ENCODE measurements at places on chromosomes 12 and 14.

DNA sequence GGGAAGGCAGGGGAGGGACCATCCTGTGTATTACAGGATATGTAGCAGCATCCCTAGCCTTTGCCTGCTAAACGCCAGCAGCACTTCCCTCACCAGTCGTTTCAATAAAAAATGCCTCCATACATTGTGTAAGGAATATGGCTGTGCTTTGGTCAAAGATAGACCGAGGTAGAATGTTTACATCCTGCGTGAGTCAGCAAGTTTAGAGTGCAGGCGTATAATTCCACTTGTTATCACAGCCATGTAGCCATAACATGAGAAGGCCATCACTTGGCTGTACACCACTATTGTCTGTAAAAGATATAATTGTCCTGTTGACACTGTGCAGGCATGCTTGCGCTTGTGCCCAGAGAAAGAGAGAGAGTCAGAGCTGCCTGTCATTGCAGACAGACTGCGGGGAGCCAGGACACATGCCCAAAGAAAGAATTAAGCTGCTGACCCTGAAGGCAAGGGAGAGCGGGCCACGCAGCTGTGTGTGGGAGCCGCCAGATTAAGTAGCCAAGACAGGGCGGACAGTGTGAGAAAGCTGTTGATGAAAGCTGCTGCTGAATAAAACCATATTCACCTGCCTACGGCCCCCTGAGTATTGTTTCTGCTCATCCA is 68.4 kb downstream of the CRACR2A start:
- DNase-seq = no peak

DNA sequence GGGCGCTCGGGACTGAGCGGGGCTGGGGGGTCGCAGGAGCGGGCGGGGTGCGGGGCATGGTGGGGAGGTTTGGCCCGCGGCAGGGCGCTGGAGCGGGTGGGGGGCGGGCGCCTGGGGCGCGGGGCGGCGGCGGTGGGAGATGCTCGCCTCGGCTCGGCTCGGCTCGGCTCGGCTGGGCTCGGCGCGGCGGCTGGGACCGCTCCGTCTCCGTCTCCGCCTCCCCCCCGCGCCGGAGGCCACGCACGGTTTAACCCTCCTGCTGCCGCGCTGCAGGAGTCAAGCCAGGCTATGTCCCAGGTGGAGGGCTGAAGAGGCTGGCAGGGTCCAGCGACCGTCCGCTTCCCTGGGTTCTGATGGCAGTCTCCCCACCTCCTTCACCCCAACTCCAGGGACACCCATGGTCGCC is at the start of gene PIANP:
Gene PIANP, minus strand, starts transcription at position 170 of the 406 bp plus-strand sequence. CDS start 2,754 bp downstream, outside the sequence.
- DNase-seq = peak; percentile 76

- DNase-seq = no peak
Measured at GRCh38 chr14:77800814-77801213, 905 bp downstream of the ADCK1 start.

DNA sequence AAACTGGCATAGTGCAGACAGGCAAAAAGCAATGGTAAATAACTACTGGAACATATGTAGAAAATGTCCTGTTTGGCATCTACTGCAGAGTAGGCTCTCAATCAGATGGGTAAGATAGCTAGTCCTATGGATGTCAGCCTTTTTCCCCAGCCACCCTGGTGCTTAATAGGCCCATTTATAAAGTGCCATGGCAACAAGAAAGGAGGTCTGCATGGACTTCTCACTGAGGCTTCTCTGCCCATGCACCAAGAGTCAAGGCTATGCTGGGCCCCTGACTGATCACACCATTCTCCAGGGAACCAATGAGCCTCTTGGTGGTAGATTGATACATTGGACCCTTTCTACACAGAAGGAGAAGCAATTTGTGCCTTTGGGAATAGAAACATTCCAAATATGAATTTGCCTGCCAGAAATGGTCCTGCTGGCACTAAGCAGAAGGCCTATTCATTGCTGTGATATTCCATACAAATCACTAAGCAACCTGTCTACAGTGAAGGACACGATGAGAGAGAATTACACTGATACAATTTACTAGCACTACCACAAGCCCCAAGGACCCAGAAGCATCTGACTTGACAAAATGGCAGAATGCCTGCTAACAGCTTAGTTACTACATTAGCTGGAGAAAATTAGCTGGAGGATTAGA is 43.8 kb downstream of the RESF1 start:
- no peak for DNase-seq

DNA sequence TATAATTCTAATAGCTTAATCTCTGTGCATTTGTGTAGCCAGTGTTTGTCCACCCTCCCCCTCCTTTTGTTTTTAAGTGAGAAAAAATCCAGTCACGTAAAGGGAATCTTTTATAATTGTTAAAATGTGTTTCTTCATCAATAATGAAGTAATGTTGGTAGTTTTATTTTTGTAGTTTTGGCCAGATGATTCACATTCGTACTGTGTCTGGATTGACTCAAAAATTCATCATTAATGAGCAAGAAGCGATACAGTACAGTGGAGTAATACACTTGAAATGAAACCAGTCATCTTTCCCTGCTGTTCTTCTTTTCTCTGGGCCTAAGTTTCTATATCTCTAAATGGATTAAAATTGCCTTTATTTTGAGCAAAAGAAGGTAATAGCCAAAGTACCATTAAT is 86.5 kb downstream of the SRGAP1 start:
- peak; percentile 16 for DNase-seq

DNA sequence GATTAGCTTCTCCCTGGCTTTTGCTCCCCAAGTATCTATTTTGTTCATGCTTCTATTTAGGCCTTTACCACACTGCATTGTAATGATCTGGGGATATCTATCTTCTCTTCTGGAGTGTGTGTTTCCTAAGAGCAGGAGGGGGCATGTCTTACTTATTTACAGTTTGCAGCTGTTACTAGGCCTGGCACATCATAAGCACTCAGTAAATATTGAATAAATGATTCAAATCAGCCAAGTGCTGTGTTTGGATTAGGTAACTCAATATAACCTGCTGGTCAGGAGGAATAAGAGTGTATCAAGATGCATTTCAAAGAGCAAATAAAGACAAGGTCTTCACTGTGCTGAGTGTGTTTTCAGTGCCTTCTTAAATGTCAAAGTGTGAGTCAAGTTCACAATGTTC is 186.1 kb downstream of the FOXG1 start:
- DNase-seq = no peak

DNA sequence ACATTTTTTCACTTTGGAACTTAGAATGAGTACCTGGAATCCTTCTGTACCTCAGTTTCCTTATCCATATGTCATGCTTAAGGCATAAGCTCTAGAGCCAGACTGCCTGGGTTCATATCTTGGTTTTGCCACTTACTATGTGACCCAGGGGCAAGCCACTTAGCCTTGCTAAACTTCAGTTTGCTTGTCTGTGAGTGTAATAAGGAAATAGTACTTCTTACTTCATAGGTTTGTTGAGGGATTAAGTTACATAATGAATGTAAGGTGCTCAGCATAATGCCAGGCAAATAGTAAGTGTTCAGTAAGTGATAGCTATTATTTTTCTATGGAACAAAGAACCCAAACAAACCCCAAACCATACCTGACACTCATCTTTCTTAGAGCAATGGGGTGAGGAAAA is 225.1 kb downstream of the BCAT1 start:
- DNase-seq = no peak

- peak; percentile 68 for DNase-seq
Measured at GRCh38 chr12:5796171-5796958, 148.7 kb downstream of the ANO2 start.

- DNase-seq = no peak
Measured at GRCh38 chr14:23378612-23379220, 1.9 kb downstream of the CMTM5 start.

- peak; percentile 88 for DNase-seq
Measured at GRCh38 chr14:95483309-95484165, 32.9 kb downstream of the SYNE3 start.

GRCh38 chr12:44846826-44847225 is 29.3 kb downstream of the NELL2 start:
- no peak for DNase-seq

DNA sequence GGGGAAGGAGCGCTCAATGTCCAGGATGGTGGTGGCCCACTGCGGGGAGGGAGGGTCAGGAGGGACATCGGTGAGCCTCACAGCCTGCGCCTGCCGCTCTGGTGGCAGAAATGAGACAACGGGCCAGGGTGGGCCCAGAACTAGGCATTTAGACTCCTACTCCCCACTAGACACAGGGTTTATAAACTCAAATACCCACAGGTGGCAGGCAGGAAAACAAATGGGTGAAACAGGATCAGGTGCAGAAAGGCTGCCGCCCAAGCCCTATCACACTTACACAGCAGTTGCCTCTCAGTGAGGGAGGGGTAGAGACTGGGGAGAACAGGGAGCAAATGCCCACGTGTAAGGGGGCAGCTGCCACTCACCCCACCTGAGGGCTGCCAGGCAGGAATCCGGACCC is 46.4 kb downstream of the TRPV4 start:
- no peak for DNase-seq

- DNase-seq = no peak
Measured at GRCh38 chr12:119885549-119885948, 8.4 kb upstream of the CIT start.

GRCh38 chr14:87705439-87705896 is 287.5 kb downstream of the GALC start:
- peak; percentile 24 for DNase-seq

DNA sequence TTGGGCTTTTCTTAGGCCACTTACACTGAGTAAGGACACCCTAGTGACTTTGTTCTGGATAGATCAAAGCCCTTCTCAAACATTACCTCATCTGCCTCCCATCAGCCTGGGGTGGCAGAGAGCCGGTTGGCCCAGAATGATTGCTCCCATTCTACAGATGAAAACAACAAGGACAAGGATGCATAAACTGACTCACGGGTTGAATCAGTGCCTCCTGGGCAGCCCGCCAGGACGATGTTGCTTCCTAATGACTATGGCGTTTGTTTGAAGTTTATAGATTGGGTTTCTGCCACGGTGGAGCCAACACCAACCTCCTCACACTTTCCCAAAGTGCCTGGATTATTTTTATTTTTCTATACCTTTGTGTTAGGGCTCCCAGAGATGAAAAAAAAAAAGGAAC is 3.6 kb upstream of the VRK1 start:
- no peak for DNase-seq

GRCh38 chr12:109439181-109439580 is 37.9 kb downstream of the KCTD10 start:
- DNase-seq = no peak

DNA sequence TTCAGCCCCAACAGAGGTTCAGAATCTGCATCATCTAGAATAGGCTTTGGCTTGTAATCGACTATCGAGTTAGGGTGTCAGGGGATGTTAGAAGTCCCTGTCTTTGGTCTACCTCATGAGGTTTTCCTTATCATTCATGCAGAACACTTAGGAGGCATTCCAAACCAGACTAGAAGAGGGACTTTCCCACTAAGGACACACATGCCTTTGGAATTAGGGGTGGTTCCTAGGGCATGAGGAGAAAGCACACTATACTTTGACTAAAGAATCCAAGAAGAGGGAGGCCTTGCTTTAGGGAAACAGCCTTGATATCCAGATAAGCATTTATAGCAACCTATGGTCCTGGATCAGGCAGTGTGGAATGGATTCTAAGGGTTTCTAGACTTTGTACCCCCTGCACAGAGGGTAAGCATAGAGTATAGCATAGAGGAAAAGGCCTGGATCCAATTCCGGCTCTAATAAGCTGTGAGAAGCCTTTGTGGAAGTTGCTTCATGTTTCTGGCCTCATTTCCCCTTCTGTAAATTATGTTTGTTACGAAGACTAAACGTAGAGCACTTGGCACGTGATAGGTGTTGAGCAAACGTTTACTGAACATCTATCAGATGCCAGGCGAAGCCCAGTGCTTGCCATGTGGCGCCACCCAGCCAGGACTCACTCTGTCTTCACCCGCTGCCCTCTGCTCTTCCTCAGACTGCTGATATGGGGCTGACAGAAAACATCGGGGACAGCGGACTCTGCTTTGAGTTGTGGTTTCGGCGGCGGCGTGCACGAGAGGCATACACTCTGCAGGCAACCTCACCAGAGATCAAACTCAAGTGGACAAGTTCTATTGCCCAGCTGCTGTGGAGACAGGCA is 13.2 kb downstream of the ZNF219 start:
- peak; percentile 85 for DNase-seq

GRCh38 chr14:50839048-50839447 is 8.1 kb upstream of the NIN start:
- no peak for DNase-seq

DNA sequence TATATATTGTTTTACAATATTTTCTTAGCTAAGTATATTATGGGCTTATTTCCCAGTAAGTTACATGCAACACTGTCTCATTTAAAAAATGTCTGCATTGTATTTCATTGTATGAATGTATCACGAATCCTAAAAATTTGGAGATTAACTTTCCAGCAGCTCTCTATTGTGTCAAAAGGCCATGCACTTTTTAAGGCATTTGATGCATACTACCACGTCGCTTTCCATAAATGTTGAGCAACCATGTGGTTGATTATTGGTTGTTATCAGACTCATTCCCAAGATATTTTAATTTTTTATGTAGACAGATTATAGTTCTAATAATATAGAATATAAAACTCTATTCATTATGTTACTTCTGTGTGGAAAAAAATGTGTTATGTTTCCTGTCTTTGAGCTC is 79.9 kb downstream of the SMOC1 start:
- no peak for DNase-seq

DNA sequence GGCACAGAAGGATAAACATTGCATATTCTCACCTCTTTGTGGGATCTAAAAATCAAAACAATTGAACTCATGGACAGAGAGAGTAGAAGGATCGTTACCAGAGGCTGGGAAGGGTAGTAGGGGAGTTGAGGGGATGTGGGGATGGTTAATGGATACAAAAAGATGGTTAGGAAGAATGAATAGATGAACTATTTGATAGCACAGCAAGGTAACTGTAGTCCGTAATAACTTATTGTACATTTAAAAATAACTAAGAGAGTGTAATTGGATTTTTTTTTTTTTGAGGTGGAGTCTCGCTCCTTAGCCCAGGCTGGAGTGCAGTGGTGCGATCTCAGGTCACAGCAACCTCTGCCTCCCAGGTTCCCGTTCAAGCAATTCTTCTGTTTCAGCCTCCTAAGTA is 52.0 kb downstream of the NUBPL start:
- DNase-seq = no peak

DNA sequence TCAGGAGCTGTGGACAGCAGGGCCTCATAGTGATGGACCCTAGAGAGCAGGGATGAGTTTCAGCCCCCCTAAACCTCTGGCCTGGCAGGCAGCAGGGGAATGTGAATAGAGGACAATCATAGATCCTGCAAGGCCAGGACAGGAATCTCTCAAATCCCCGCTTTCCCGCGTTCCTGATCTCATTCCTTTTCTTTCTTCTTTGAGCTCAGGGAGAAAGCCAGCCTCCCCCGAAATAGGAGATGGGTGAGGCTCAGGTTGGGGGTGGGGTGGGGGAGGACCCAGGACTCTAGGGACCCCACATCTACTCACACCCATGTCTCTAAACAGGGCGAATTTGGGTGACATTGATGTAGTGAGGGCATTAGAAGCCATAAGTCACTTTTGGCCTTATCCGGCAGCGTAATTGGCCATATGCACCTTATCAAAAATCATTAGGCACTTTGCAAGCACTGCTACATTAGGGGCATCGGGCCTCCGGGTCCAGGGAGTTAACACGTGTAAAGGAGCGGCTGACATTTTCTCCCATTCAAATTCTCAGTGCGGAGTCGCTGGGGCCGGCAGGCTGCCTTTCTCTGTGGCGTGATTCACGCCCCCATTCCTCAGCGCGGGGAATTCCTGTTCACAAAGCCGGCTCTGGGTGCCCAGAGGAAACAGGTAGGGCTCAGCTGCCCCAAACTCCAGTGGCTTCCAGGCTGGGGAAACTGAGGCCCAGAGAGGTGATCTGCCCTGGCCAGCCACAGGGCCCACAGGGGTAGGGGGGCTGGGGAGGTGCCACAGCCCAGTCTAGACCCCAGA is 1.5 kb downstream of the LHX5 start:
- DNase-seq = no peak

- DNase-seq = no peak
Measured at GRCh38 chr12:2636741-2637340, 157.9 kb upstream of the FKBP4 start.

GRCh38 chr12:42090899-42091298 is 53.8 kb downstream of the GXYLT1 start:
- DNase-seq = peak; percentile 29

Data from AG08396 (cell line).